ENCODE measurements at places on chromosomes 13 and 19.
A peak's percentile ranks its signal among the peaks of the same experiment; 100 is the strongest.

GRCh38 chr19:45305421-45305820 lies 17.3 kb downstream of the CKM start:
- DNase-seq: no peak

- DNase-seq: no peak
Measured at GRCh38 chr13:99053636-99054233, 75.9 kb upstream of the DOCK9 start.

DNA sequence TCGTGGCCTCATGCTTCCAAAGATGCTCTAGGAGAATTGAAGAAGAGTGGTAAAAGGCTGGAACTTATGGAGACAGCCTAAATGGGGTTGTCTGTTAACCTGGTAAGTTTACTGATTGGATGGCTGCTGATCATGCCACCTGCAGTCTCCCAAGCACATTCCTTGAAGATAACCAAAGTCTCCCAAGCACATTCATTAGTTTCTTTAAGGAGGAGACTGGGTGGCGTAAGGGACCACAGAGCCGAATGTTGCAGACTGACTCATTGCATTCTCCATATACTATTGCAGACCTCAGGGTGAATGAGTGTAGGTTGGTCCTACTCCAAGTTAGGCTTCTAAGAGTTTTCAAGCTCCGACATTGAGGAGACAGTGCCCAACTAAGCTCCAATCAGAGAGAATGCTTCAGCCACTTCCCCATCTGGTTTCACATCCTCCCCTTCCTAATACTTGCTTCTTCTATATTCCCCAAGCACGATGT lies at the start of gene IGFL3:
IGFL3 (minus strand) TSS at position 51 of the 478 bp plus-strand sequence; CDS start at position 12, 39 bp downstream.
- no peak for DNase-seq

DNA sequence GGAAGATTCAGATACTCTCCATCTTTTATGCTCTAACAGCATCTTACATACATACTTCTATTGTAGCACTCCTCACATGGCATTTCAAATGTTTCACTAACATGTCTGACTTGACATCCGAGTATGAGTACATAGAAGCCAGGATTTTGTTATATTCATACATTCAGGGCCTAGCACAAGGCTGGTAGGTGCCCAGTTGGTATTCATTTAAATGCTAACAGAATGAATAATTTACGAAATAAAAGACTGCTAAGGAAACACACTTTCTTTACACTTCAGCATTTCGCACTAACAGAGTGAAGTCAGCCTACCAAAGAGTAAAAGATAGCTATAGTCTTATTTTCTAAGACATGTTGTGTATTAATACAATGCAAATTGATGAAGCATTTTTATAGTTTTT lies 67.8 kb upstream of the FBXL3 start:
- no peak for DNase-seq

DNA sequence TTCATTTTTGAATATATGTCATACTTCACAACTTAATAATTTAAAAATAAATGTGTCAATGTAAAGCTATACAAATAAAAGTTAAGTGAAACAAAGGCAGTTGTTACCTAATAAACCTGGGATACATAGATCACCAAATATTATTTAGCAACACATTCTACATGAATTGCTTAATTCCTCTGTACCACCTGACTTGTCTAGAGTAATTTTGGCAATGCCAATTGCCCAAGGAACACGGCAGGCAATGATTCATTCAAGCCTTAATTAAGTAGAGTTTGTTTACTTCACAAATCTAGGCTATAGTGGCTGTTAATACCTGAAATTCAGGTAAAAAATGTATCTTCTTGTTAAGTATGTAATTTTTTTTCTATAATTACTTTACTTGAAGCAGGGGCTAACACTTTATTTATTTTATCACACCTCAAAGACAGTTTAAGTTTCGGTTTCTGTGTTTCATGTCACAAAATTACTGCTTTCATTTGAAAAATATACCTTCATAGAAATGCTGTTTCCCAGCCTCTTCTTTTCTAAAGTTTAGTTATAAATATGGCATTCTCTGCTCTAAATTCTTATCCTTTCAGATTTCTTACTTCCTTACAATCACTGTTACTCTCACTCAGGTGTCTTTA lies 705.7 kb downstream of the SLITRK5 start:
- no peak for DNase-seq

GRCh38 chr13:22862478-22862877 lies 318.3 kb upstream of the SGCG start:
- DNase-seq: no peak

GRCh38 chr13:44972956-44973581 lies 16.2 kb downstream of the NUFIP1 start:
- peak; percentile 67 for DNase-seq

GRCh38 chr19:2529473-2529918 lies 53.6 kb downstream of the GADD45B start:
- DNase-seq: peak; percentile 49

GRCh38 chr13:113562844-113563243 lies 21.7 kb upstream of the TFDP1 start:
- DNase-seq: no peak

- DNase-seq: no peak
Measured at GRCh38 chr13:105788530-105788929, 746.9 kb downstream of the EFNB2 start.

DNA sequence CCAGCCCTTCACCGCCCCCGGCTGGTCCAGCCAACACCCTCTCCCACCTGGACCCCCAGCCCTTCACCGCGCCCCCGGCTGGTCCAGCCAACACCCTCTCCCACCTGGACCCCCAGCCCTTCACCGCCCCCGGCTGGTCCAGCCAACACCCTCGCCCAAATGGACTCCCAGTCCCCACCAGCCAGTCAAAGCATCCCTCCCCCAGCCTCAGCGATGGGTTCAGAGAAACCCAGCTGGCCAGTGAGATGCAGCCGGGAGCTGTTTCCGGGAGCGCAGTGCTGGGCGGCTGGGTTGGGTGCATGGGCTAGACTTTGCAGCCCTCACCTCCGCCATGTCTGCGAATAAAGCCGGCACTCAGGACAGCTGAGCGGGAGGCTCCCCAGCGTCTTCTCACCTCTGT lies 6.5 kb upstream of the CDC34 start:
- no peak for DNase-seq

DNA sequence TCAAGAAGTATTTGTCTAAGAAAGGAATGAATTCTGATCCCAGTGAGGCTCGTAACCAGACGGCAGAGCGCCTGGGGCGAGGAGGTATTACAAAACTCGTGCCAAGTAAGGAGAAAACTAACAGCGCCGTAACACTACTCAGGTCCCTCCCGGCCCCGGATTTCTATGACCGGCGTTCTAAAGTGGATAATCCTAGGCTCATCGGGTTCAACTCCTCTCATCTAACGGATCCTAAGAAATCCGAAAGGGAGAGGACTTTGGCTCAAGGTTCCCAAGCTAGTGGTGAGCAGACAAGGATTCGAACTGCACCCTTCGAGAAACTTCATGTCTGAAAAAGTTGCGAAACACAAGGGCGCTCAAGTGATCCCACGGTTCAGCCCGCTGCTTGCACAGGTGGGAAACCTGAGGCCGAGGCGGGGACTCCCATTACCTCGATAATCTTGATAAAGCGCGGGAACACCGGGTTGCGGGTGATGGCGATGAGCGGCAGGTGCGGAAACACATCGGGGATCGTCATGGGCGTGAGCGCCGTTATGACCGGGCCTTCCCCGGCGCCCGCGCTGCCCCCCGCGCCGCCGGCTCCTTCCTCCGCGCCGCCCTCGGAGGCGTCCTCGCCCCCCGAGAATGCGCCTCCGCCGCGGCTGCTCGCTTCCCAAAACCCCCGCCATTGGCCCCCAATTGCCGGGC lies 529 bp downstream of the LONP1 start:
- no peak for DNase-seq

- no peak for DNase-seq
Measured at GRCh38 chr13:44089452-44089851, 209.7 kb downstream of the LACC1 start.

GRCh38 chr13:113763961-113764792 lies 5.2 kb downstream of the TMEM255B start:
- no peak for DNase-seq

DNA sequence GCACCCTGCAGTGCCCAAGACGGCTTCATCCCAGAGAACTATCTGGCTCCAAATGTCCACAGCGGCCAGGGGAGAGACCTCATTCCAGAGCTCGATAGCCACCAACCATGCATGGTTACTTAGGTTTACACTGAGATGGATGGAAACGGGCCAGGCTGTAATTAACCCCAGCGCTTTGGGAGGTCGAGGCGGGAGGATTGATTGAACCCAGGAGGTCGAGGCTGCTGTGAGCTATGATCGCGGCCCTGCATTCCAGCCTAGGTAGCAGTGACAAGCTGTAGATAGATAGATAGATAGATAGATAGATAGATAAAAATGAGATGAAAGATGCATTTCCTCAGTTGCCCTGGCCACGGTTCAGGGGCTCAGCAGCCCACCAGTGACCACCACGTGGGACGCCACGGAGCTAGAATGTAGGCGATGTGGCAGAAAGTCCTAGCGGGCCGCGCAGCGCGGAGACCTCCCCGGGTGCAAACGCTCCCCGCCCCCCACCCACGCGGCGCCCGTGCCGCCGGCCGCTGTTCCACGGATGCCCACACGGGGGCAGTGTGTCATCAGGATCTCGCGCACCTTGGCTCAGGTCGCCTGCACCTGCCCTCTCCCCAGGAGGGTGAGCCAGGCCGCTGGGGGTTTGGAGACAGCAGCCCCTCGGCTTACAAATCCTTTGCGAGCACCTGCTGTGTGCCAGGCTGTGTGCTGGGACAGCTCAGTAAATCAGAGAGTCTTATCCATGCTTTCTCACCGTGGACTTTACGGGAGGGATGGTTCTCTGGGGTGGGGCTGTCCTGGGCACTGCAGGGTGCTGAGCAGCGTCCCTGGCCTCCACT lies 13.5 kb upstream of the TLE5 start:
- DNase-seq: no peak

DNA sequence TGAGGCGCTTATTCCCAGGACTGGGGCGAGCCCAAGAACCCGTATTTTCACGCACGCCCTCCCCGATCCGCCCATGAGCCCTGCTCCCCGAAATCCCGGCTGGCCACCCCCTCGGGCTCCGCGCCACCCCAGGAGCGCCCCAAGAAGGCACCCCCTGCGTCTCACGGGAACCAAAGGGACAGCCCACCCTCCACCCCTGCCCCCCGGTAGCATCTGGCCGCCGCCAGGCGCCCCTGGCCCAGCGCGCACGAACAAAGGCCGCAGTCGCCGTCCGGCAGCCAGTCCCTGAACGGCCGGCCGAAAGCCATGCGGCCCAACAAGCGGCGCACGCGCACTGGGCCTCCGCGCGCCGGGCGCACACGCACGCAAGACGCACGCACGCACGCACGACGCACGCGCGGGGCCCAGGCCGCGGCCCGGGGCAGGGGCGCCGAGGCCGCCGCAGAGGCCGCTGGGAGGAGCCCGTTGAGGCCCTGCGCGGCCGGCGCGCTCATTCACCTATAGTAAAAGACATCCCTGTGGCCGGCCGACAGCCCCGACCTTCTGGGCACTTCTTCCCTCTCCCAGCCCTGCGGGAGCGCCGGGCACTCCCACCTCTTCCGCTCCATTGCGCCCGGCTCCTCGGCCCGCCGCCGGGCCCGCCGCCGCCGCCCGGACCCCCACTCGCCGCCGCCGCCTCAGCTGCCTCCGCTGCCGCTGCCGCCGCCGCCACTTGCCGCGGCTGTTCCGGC lies 476 bp downstream of the MBD3 start:
- DNase-seq: peak; percentile 72

DNA sequence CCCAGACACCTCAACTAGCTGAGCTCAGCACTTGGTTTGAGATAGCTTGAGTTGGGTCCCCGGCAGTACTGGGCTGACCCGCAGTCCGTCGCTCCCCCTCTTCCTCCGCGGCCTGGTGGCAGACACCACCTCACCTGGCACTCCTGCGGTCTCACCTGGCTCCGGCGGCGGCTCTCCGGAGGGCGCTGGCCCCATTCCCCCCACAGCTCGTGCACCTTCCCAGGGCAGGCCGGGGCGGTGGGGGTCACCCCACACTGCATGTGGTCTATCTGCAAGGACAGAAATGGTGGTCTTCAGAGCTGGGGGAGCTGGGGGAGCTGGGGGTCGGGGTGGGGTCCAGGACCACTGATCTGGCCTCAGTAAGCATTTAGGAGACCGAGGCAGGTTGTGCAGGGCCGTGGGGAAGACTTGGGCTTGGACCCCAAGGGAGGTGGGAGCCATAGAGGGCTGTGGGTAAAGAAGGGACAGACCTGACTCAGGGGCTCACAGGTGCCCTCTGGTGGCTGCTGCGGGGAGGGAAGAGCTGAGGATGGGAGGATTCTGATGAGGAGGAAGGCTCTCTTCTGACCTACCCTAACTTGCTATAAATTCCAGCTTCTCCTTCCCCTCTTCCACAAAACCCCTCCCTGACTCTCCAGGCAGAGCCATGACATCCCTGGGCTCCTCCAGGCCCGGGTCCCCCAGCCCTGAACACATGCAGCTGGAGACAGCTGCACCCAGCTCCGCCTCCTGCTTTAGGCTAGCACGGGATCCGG lies 6.7 kb upstream of the PLIN4 start:
- no peak for DNase-seq

- no peak for DNase-seq
Measured at GRCh38 chr13:31209172-31209840, 9.5 kb downstream of the B3GLCT start.

- no peak for DNase-seq
Measured at GRCh38 chr19:30688696-30689095, 316.5 kb downstream of the ZNF536 start.

- peak; percentile 5 for DNase-seq
Measured at GRCh38 chr13:41917641-41918040, 43.3 kb downstream of the VWA8 start.

- DNase-seq: no peak
Measured at GRCh38 chr13:25630329-25630900, 258.6 kb downstream of the ATP8A2 start.

DNA sequence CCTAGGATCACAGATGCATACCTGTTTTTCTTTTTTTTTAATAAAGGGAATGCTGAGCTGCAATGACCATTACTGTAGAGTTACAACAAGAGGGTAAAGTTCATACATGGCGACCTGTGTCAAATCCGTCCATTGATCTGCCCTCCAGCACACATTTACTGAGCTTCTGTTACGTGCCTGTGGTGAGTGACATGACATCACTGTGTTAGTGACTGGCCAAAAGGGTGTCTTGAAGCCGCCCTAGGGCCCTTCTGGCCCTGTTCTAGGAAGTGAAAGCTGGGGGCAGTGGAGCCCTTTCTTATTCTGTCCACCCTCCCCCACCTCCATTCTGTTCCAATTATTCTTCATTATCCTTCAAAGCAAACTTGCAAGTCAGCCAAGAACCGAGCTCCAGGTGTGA lies 66.3 kb downstream of the ZIC5 start:
- DNase-seq: no peak

All from amniotic stem cell (primary cell).